ENCODE measurements at places on chromosomes 5 and 9.
A peak's percentile ranks its signal among the peaks of the same experiment; 100 is the strongest.

- DNase-seq: no peak
Measured at GRCh38 chr9:113623851-113624485, 160.4 kb downstream of the RGS3 start.

- no peak for DNase-seq
Measured at GRCh38 chr9:3963643-3964369, 336.1 kb downstream of the GLIS3 start.

DNA sequence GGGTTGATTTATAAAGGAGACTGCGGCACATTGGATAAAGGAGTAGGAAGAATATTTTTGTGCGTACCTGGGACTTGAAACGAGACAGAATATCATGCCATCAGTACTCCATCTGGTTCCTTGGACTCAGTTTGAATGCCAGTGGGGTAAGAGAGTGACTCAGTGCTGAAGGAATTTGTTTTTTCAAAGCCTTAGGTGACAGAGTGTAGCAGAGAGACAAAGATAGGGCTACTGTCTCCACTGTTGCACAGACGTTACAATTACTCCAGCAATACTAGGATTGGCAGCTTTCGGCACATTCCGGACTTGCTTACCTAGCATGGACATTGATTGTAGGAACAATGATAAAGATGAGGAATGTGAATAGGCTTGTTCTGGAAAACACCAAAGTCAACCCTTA is 250.7 kb downstream of the KCTD16 start:
- DNase-seq: no peak

DNA sequence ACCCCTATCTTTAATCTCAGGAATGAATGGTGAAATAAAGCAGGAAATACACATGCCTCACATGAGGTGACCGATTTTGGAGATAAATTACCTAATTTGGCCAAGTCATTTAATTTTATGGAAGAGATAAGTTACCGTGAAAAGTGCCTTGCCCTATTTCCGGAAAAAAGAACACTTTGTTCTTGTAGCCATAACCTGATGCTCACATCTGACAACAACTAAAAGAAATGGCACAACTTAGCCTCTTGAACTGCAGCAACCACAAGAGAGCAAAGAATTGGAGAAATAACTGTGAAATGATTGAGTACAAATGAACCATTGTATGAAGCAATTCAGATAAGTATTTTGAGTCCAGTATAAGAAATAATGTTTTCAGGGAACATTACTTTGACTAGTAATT is 628.1 kb upstream of the TYRP1 start:
- no peak for DNase-seq

DNA sequence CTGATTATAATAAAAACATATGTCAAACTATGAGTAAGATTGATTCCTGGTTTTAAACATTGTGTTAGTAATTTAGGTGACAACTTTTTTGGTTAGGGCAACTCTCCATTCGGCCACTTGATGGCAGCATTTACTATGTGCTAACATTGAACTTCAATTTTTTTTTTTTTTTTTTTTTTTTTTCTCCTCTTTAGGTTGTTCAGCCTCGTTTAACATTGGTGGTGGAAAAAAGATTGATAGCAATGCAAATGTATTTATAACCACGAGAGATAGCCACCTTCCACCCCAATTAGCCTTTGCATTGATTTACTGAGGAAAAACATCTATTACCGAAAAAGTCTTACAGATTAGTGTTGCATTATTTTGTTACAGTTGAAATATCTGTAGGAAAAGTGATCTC is 159.1 kb downstream of the CSNK1G3 start:
- DNase-seq: peak; percentile 55

DNA sequence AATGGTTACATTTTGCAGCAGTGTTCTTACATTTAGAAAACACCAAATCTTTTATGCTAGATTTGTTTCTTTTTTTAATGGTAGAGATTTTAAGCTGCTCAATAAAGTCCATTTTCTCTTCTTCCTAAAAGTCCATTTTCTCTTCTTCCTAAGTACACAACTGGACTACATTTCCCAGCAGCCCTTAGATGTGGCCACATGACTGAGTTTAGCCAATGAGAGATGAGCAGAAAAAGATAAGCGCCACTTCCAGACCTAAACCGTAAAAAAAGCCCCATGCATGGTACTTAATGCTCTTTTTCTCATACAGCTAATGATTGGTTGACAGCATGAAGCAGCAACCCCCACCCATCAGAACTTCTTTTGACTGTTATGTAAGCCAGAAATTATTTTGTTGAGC is 206.7 kb downstream of the FAM114A2 start:
- no peak for DNase-seq

DNA sequence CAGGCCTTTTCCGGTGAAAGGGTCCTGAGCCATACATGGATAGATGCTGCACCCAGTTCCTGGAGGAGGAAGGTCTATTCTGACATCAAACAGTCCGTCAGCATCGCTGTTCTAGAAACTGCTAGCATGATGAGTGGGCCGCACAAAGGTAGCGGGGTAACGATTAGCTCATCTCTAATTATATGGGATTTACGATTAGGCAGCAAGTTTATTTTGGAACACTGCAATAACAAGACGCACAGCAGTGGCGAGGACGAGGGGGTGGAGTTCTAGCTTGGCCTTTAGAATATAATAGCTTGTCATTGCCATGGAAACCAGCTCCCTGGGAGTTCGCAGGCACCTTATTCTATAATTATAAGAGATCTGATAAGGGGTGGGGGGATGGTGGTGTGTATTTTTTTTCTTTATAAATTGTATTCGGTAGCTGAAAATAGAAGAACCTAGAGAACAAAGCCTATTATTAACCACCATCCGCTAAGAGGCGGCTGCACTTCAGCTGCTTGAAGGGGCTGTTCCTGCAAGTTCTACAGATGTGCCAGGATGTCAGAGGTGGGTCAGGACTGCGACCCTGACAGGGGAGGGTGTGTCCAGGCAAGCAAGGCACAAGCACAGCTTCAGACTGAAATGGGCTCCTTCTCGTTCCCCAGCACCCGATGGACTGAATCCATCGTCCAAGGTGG is 311.0 kb downstream of the AGTPBP1 start:
- no peak for DNase-seq

All from WERI-Rb-1 (cell line).